NCI-H1930 (cell line): ENCODE measurements at places on chromosomes 7 and 10.

DNA sequence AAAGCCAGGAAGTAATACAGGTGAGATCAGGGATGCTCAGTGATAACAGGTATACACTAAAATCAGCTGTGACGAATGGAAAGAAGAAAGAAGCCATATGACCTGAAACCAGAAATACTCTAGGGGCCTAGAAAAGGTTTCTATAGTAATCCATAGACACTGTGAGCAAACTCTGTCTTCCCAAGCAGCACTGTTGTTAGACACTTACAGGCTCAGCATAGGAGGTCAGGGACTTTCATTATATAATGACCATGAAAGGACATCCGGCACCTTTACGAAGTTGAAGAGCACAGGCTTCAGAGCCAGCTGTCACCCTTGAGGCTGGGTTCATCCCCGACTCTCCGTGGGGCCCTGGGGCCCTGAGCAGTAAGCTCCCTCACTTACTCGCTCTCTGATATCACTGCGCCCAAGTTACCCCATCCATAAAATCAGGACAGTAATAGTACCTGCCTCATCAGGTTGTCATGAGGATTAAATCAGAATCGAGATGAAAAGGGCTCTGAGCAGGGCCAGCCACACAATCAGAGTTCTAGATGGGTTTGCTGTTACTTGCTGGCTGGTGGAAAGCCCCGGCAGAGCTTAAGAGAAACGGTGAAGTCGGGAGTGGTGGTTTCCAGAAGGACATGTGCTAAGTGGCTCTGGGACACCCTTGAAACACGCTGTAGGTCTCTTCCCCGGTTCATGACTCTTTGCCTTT is 79.5 kb downstream of the ITIH5 start:
- no peak for DNase-seq

- no peak for DNase-seq
These were observed 176.2 kb upstream of the ITGB1 start for GRCh38 chr10:33134011-33134751.

DNA sequence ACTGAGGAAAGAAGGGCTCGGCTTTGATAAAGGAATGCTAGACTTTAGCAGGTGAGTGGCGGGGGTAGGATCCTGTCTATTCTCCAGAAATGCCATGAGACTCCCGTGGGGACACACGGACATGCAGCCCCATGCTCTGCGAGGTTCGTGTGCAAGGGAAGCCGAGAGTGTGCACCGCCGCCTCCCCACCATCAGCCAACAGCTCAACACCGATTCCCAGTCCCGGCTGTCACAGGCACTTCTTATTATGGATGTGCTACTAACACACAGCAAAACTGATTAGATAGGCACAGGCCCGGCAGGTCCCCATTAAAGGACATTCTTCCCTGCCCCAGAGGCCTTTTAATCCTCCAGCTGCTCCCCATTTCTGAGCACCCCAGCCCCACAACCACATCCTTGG is 154.4 kb downstream of the PRKAG2 start:
- no peak for DNase-seq

DNA sequence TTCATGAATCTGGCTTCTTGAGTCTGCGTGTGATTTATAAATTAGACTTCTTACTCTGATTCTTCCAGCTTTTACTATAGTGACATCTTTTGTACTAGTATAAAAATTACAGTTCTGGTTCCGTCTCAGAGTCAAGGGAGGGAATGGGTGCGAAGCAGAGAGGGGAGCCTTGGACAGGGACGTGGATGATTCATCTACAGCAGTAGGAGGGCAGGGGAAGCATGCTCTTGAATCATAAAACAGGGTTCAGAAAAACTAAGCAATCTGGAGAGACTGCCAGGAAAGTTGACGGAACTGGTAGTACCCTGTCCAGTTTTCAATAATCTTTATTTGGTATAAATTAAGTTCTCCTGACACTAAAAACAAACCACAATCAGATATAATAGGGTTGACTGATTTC is 58.1 kb downstream of the ITGA8 start:
- no peak for DNase-seq

GRCh38 chr7:11655642-11656041 is 176.4 kb downstream of the THSD7A start:
- peak; percentile 21 for DNase-seq

- no peak for DNase-seq
These were observed 143.2 kb upstream of the RET start for GRCh38 chr10:42933448-42934340.

- DNase-seq = peak; percentile 60
These were observed 544.2 kb upstream of the PHF14 start for GRCh38 chr7:10429511-10429910.

DNA sequence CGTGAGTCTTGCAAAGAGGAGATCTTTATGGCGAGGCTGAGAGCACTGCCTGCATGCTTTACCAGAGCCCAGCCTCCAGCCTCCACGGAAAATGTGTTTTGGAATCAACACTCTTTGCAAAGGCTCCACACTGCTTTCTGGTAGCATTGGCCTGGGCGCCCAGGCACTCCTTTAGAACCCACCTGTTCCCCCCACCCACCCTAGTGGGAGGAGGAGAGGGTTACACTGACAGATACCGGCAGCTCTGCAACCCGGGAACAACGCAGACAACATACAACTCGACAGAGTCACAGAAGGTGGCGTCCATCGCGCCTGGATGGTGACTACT is 5.5 kb upstream of the MNX1 start:
- no peak for DNase-seq

DNA sequence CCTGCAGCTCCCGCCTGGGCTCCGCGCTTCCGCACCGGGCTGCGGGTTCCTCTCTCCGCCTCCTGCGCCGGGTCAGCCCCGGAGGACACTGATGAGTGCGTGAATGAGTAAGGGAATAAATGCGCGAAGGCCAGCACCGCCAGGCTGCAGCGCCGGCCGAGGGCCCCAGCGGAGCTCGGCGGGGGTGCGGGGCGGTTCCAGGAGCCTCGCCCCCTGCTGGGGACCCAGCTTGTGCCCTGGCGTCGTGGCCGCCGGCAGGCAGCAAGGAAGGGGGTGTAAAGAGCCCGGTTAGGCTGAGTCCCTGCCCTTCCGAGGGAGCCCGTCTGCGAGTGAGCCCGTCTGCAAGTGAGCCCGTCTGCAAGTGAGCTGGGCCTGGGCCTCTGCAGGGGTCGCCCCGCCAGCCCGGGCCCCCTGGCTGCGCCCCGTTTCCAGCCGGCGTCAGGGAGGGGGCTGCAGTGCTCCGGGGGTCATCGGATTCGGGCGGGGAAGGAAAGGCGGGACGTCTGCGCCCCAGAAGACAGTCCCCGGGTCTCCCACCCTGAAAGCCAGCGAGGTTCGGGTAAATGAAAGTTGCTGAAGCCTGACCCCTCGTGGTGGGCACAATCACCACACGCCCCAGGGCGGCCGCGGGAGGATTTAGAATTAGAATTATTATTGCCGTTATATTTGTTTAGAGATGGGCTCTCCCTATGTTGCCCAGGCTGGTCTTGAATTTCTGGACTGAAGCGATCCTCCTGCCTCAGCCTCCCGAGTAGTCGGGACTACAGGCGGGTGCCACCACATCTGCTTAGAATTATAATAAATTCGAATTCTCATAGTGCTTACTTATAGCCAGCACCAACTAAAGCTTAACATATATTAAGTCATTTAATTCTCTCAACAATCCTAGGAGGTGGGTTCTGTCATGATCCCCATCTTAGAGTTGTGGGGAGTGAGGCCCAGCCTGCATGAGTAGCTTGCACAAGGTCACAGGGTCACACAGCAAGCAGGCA is 8.6 kb upstream of the CRYGN start:
- peak; percentile 34 for DNase-seq

DNA sequence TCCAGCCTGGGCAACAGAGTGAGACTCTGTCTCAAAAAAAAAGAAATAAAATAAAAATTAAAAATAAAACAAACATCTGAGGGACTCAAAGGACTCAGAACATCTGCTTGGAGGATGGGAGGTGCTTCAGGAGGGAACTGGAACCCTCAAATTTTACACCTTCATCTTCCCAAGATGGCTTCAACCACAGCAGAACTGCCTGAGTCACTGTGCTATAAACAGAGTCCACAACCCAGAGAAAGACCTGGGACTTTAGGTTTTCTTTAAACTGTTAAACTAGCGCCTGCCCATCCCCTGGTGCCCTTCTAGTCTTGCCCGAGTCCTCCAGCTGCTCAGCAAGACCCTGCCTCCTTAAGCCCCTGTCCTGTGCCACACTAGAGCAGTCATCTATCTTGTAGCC is 40.8 kb downstream of the RGS10 start:
- no peak for DNase-seq

DNA sequence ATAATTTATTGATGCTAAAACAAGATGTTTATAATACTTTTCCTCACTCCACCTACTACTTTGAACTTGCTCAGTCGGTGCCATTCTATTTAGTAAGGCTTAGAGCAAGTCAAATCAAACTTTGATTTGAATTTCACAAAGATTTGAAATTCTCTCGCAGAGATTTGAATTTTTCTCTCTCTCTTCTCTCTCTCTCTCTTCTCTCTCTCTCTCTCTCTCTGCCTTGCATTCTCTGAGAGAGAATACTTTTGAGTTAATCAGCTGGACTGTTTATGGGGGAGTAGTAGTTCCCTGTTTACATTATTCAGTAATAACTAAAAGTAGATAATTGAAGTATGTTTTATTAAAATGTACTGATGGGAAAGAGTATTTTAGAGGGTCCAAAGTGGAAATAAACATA is 488.5 kb upstream of the ANKRD30A start:
- DNase-seq = no peak

DNA sequence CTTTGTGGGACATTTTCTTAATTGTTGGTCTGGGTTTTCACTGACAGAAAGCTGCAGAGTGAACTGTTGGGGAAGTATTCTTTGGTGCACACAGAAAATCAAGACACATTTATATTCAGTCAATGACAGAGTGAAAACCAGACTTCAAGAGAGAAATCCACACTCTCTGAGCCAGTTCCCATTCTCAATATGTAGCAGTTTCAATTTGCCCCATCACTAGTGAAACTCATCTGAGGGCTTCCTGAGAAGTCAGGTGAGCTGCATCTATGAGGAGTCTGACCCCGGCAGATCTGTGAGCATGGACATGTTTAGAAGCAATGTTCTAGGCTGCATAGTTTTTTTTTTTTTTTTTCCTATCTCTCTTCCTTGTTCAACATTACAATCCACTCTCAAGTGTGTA is 163.7 kb upstream of the AHR start:
- DNase-seq = no peak

DNA sequence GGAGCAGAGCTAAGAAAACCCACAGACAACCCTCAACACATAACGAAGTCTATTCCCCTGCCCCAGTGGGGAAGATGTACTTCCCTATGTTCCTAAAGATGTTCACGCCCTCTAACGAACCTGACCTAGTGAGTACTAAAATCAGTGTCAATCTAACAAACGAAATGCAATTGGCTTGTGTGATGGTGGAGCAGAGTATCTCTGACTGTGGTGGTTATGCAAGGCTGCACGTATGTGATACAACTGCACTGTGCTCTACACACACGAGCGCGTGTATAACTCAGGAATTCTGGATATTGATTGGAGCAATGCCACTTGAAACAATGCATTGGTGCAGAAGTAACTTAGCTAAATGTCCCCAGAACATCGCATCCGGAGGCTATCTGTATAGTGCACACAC is 1.3 kb downstream of the ANKRD16 start:
- DNase-seq = no peak

- DNase-seq = no peak
These were observed 158.0 kb downstream of the CREB5 start for GRCh38 chr7:28570113-28570969.

- DNase-seq = no peak
These were observed 58.4 kb upstream of the HDAC9 start for GRCh38 chr7:18437101-18437500.

DNA sequence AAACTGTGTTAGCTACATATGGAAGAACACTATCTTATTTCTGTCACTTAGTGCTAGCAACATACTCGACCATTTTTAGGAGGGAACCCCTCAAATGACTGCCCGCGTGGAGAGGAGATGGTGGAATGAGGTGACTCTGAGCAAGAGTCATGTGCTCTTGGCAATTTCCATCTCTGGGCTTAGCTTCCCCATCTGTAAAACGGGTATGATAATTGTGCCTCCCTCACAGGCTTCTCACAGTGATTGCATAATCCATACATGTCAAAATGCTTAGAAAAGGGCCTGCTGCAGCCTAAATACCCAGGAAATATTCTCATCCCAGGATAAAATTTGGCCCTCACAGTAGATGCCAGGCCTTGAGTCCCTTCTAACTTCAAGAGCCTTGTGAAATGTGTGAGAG is 86.6 kb downstream of the WDFY4 start:
- DNase-seq = no peak

DNA sequence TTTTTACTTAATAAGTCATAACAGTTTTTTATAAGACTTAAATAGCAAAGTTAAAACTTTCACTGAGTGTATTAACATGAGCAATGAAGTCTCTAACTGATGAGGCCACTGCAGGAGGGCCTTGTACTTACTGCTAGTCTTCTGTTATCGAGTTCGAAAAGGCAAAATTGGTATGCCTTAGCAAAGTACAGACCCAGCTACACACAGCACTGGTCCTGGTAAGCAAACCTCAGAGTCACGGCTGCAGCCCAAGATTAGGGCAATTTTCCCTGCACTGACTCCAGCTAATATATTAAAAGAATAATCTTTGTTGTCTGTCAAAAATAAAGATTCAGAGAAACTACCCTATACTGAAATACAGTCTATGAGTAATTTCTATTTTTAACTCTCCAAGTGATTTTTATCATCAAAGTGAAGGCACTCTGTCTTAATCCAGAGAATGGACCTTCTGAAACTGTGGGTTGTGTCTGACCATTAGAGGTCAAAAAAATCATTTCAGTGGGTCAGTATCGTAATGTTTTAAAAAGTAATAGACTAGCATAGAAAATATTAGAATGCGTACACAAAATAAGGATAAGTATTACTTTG is 85.7 kb downstream of the HBP1 start:
- DNase-seq = no peak

- no peak for DNase-seq
These were observed 62.6 kb downstream of the COL13A1 start for GRCh38 chr10:69864321-69864720.

DNA sequence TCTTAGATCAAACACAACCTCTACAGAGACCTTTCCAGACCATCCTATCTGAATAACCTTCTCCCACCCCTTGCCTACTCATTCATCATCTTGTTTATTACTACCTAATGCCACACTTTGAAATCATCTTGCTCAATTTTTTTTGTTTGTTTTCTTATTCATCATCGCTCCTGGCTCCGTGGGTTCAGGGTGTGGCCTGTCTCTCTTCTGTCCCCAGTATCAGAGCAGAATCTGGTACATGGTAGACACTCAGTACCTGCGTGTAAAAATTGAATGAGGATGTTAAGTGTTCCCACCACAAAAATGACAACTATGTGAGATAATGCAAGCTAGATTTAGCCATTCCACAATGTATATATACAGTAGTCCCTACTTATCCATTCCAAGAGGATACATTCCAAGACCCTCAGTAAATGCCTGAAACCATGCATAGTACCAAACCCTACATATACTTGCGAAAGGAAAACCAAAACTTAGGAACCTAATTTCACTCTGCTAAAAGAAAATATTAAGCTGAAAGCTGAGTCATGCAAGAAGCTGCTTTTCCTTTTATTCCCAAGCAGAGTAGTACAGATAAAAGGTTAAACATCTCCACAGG is 72.1 kb upstream of the SEC61G start:
- DNase-seq = no peak

GRCh38 chr10:125599194-125599593 is 83.8 kb downstream of the TEX36 start:
- DNase-seq = no peak
